Activated CD4-positive, CD25-positive, alpha-beta regulatory T cell (primary cell): ENCODE measurements at places on chromosomes 3 and 15.

- no peak for DNase-seq
Measured at GRCh38 chr3:116188231-116188785, 257.0 kb downstream of the LSAMP start.

DNA sequence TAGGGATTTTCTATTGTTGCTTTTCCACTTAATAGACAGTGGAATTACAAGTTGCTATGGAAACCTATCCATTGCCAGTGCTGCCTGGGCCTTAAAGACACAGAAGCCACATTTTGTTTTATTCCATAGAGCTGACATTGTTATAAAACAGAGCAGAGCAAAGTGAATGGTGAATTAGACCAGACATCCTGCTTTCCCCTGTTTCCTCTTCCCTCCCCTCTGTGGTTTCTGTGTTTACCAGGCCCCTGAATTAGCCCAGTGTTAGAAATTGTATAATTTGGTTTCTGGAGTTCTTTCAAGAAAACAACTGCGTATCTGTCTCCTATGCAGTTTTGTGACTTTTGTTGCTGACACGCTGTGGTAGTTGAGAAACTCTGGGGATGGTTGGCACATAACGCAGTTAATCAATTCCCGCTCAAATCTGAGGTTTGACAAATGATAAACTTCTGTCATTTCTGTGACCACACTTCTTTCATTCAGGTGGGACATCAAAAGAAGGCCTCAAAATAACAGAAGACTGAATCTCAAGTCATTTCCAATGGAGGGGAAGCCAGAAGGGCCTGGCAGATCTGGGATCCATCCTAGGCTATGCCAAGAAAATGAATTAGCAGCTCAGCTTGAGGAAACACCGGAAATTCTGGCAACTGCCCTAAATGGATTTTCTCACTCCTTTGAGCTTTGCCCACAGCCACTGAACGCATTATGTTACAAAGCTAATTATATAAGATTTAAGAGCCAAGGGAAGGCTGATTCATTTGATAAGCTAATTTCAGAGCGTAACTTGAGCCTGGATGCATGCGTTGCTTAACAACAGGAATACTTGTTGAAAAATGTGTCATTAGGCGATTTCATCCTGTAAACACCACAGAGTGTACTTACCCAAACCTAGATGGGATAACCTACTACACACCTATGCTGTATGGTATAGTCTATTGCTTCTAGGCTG, 46.9 kb downstream of the NR1D2 start:
- no peak for DNase-seq

GRCh38 chr3:135667061-135667460, 298.5 kb upstream of the PPP2R3A start:
- DNase-seq = no peak

DNA sequence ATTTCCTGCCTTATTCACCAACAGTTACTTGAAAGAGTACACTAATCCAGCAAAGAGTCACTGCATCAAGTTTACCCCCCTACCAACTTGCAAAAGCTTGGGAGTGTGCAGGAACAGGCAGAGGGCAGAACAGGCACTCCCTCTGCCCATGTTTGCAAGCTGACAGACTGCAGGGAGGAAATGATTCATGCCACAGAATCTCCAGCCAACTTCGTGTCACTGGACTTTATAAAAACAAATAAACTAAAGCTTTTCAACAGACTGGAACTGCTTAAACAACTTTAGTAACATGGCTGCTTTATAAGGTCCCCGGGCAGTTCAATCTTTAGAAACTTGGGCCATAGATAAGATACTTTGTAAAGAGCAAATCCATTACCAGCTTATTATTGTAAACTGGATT, 129.5 kb downstream of the THRB start:
- no peak for DNase-seq

DNA sequence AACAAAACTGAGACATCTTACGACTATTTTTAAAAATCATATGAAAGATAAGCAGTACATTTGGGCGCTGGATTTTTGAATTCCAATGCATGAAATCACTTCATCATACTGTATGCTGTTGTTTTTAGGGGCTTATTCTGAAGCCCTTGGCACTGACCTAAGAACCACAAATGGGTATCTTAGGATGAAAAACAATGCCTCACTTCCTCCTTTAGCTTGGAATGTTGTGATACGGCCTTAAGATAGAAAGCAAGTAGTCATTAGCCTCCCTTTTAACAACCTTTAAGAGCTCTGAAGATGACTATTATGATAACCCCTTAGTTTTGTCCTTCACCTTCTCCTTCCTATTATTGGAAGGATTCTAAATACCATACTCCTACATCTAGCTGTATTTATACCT, 289.8 kb downstream of the ARPP21 start:
- DNase-seq = no peak

- no peak for DNase-seq
Measured at GRCh38 chr15:58212909-58213526, 74.8 kb downstream of the AQP9 start.

GRCh38 chr3:139982404-139982803, 47.4 kb downstream of the CLSTN2 start:
- no peak for DNase-seq

DNA sequence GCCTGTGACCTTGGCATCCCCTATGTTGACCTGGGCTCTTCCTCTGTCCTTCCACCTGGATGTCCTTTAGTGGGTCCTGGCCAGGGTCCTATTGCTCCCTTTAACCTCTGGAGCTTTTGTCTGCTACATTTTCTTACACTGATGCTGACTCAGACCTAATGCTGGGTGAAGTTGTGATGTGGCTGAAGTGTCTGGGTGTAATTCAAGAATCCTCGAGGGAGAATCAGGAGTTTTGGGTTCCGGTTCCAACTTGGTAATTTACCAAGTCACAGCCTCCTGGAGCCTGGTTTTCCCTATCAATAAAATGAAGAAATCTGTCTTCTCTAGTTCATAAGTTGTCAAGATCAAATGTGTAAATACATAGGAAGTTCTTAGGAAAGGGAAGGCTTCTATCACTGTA, 25.6 kb downstream of the CEP19 start:
- no peak for DNase-seq

- no peak for DNase-seq
Measured at GRCh38 chr3:46405301-46406019, 1.4 kb downstream of the CCR5AS start.

GRCh38 chr3:156615592-156616173, 58.7 kb upstream of the TIPARP start:
- DNase-seq = no peak

- no peak for DNase-seq
Measured at GRCh38 chr3:128914966-128915645, 35.7 kb downstream of the ACAD9 start.

- no peak for DNase-seq
Measured at GRCh38 chr3:31462050-31462569, 70.6 kb upstream of the STT3B start.

- DNase-seq = no peak
Measured at GRCh38 chr3:64530434-64531049, 157.3 kb downstream of the ADAMTS9 start.

DNA sequence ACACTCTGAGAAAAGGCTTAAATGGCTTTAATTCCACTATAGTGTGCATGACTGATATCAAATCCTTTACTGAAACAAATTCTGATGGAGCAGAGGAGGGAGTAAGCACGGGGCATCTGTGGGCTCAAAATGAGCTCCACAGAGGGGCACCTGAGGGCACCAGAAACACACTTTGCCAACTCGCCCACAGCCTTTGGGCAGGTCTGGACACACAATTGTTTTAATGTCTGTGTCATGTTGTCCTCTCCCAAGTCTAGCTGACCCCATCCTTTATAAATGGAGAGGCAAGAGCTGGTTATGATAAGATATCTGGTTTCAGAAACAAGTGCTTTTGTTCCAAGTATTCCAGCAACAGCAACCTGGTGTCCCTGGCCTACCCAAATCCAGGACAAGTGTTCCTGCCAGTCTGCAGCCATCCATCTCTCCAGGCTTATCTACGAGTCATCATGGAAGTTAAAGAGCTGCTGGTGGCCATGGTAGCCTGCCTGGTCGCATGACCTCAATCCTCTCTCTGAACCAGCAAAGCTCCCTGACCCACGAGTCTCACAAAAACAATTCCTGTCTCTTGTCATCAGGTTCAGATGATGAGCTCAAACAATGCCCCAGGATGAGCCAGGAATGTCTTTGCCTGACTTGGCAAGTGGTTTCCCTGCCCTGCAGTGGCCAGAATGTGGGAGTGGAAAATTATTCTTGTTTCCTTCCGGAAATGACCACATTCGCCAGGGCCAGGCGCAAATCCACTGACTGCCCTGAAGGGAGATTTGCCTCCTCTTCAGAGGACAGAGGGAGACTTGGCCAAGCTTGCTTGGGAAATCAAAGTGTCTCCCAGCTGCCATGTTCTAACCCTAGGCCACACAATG, 64.4 kb upstream of the TPM1 start:
- no peak for DNase-seq

- DNase-seq = no peak
Measured at GRCh38 chr15:77851691-77852090, 219.0 kb upstream of the LINGO1 start.

- DNase-seq = no peak
Measured at GRCh38 chr15:45604326-45604725, 17.1 kb downstream of the BLOC1S6 start.

DNA sequence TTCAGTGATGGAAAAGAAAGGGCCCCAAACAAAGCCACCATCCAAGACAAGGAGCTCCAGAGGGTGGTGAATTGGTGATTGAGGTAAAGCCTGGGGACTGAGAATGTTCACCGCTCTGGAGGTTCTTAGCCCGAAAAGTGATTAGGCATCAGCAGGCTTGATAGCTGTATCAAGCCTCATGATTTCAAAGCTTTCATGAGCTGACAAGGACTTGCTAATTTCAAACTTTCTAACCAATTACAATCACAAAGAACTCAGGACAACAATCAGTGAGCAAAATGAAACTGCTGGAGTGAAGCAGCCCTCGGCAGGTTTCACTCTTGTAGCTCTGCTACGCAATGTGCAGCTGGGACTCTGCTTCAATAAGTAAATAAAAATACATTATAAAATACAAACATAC, 391.3 kb downstream of the TIGIT start:
- DNase-seq = no peak

GRCh38 chr3:185561374-185561943, 9.1 kb upstream of the LIPH start:
- DNase-seq = no peak

GRCh38 chr3:126311338-126311978, 45.8 kb downstream of the KLF15 start:
- DNase-seq = no peak

GRCh38 chr3:117084277-117084676, 374.7 kb downstream of the TUSC7 start:
- no peak for DNase-seq

- no peak for DNase-seq
Measured at GRCh38 chr3:145448436-145448835, 712.5 kb downstream of the PLOD2 start.

GRCh38 chr15:83588441-83588840, 65.5 kb upstream of the ADAMTSL3 start:
- no peak for DNase-seq

GRCh38 chr3:33718595-33718907, 497 bp upstream of the CLASP2 start:
- DNase-seq = no peak

DNA sequence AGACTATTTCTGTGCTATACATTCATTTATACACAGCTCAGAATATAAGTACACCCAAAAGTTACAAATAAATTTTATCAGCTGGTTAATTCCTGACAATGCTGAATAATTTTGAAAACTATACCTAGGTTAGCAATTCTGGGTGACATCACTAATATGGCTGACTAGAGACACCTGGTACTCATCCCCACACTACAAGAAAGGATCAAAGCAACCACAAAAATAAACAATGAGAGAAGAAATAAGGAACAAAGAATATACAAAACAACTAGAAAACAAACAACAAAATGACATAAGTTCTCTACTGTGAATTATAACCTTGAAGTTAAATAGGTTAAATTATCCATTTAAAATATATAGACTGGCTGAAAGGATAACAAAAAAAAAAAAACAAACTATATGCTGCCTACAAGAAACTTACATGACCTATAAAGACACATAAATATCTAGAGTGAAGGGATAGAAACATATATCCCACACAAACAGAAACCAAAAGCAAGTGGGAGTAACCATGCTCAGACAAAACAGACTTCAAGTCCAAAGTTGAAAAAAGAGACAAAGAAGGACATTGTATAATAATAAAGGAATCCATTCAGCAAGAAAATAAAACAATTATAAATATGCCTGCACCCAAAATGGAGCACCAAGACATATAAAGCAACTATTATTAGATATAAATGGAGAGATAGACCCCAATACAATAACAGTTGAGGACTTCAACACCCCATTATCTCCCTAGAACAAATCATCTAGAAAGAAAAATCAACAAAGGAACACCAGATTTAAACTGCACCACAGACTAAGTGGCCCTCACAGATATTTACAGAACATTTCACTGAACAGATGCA, 57.8 kb downstream of the IMPG2 start:
- no peak for DNase-seq

GRCh38 chr3:107345822-107346405, 31.3 kb upstream of the CCDC54 start:
- DNase-seq = no peak

DNA sequence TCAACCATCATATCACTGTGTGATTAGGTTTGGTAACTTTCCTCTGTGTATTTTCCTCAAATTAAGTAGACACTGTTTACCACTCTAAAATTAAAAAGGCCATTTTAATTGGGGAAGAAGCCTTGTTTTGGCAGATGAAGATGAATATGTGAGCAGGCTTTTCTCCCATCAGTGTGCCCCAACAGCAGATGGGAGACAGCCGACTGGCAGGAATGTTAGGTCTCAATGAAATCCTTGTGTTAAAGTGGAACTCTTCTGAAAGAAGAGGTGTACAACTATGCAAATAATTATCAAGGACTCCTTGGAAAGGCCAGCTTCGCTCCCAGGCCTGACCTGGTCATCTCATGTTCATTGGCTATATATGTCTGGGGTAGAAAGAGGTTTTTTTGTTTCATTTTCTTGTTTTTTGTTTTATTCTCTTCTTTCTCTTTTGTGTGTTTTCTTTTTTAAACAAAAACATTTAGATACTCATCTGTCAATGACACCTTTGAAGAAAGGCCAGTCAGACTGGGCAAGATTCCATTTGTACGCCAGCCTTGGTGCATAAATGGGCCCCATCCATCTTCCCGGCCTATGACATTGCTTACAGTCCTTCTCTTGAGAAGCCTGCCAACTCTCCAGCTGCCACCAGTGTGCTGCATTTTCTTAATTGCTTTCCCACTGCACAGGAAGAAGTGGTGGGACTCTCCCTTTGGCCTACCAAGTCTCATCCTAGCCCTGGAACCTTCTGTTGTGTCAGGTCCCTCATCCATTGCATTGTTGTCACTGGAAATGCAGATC, 25.8 kb downstream of the LRTM1 start:
- no peak for DNase-seq

GRCh38 chr3:71652781-71653413, 69.4 kb upstream of the FOXP1 start:
- DNase-seq = no peak

DNA sequence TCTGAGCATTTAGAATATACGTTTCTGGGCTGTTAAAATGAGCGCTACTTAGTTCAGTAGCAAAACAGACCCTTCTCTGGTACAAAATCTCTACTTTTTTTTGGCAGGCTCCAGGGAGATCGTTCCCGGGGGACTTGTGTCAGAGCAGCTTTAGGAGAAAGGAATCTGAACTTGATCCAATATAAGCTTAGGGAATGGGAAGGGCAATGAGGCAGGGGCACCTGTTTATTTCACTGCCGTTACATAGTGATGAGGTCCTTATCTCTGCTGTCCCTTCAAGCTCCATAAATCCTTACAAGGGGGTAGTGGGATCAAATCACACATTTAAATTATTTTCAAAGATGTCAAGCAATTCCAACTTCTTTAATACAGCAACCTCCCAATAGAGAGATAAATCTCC, 128.7 kb upstream of the BNIP2 start:
- no peak for DNase-seq
